ENCODE measurements at places on chromosomes 16 and 17.

DNA sequence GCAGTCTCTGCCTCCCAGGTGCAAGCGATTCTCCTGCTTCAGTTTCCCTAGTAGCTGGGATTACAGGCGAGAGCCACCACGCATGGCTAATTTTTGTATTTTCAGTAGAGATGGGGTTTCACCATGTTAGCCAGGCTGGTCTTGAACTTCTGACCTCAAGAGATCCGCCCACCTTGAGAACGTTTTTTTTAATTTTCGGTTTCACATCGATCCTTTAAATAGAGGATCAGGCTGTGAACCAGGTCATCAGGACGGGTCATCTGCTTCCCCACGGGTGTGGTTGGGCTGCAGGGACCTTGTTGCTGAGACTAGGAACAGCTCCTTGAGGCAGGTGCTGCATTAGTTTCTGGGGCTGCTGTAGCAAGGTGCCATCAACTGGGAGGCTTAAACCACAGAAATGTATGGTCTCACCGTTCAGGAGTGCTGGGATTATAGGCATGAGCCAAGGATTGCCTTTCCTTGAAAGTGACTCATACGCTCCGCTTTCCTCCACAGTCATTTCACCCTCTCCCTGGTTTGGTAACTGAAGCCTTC lies 7.9 kb upstream of the NAGPA start:
- no peak for DNase-seq

DNA sequence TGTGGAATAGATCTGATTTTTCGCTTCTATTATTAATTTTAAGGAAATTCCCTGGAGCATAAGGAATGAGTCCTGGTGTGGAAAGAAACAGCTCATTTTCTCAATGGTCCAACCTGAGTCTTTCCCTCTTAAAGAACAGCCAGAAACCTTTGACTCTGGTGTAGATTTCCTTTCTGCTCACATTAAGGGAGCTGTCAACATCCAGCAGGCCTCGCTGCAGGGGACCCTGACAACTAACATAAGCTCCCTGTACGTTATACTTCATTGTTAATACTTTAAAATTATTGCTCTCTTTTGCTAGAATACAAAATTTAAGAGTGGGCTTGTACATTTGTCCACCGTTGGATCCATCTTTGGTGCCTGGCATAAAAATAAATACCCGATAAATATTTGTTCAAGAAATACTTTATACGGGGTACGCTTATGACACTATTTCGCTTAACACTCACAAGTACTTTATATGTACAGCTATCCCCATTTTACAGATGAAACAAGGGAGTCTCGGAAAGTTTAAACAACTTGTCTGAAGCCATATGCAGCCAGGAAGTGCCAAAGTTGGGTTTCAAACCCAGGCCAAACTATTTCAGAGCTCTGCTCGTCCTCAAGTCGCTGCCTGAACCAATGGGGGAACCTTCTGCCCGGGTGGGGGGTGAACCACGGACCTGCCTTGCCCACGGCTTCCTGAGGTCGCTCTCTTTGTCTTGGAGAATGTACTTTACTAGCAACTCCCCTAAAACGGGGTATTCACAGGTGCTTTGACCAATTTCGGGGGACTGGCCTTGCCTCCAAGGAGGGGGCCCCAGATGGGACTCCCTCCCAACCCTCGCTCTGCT lies 611 bp downstream of the SMARCE1 start:
- DNase-seq = no peak

- DNase-seq = no peak
Measured at GRCh38 chr17:75288770-75289114, 491 bp downstream of the SLC25A19 start.

GRCh38 chr16:20349615-20350014 lies 2.9 kb downstream of the UMOD start:
- DNase-seq = no peak

GRCh38 chr17:70629902-70630301 lies 460.6 kb downstream of the KCNJ2 start:
- no peak for DNase-seq

DNA sequence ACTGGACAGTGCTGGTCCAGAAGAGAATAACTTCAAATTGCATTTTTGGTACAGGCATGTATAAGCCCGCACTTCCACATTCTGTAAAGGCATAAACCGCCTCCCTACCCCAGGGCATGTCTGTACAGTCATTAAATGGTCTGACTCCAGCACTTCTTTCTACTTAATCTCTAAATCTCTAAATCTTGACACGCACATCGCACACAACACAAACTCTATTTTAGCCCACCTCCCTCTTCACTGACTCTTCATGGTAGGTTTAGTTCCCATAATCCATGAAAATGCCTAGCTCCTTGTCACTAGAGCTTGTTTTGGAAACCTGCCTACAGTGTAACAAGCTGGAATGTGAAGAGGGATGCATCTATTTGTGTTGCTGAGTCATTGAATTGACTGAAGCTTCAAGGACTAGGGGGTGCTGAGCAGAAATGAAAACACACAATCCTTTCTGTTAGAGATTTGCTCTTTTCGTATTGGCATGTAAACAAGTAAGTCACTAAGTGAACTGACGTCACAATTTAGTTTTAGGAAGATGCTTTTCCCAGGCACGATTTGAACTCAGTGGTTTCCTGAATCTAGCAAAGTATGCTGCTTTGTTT lies 1.6 kb upstream of the DUSP14 start:
- peak; percentile 11 for DNase-seq

DNA sequence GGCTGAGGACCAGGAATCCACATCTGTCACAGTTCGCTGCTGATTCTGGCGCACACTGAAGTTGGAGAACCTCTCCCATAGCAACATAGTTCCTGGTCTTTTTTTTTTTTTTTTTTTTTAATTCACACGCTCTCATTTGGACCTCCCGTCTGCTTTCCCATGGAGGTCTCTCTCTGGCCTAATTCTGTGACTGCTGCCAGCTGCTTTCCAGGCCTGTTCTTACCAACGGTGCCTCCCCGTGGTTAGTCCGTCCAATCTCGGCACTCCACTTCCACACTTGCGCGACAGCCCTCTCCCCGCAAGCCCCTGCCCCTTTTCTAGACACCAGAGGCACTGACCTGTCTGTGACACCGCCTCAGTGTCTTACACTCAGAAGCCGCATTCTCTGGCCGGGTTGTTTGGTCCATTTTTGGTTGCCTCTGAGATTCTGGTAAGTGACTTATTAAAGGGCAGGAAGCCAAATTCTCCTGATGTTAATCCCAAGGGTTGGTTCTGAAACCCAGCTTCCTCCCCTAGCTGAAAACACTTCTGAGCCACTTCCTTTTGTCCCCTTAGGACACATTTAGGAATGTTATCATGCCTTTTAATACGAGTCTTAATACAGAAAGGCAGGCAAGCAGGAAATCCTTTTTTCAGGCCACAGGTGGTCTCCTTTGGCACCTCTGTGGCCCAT lies 1.1 kb upstream of the AKTIP start:
- DNase-seq = peak; percentile 30

DNA sequence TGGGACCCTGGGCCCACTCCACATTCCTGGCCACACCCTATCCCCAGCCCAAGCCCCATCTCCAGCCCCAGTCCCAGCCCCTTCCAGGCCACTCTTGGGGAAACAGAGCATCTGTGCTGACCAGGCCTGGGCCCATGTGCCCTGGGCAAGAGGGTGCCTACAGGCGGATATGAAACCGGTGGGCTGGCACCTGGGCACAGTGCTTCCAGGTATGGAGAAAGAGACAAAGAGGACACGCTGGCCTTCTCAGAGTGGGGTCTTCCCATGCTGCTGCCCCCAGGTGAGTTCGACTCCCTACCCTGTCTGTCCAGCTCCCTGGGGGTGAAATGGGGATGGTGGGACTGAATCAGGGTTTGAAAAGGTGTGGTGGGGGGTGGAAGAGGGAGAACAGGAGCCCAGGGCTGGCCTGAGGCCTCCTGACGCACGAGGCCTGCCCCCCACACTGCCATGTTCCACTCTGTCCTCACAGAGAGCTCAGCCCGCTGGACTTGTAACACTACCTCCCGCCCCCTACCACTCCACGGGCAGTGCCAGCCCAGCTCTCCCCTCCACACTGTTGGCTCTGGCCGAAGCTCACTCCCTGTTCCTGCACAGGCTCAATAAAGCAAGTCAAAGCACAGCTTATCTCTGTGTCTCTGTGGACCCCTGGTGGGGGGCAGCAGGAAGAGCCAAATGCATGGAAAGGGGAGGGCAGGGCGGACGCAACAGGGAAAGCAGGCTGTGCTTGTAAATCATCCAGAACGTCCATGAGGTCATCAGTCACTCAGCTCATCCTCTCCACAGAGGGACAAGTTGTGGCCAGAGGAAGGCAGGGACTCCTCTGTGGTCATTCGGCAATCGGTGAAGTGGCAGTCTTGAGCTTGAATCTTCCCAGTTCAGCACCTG lies 71.1 kb upstream of the TMEM97 start:
- no peak for DNase-seq

DNA sequence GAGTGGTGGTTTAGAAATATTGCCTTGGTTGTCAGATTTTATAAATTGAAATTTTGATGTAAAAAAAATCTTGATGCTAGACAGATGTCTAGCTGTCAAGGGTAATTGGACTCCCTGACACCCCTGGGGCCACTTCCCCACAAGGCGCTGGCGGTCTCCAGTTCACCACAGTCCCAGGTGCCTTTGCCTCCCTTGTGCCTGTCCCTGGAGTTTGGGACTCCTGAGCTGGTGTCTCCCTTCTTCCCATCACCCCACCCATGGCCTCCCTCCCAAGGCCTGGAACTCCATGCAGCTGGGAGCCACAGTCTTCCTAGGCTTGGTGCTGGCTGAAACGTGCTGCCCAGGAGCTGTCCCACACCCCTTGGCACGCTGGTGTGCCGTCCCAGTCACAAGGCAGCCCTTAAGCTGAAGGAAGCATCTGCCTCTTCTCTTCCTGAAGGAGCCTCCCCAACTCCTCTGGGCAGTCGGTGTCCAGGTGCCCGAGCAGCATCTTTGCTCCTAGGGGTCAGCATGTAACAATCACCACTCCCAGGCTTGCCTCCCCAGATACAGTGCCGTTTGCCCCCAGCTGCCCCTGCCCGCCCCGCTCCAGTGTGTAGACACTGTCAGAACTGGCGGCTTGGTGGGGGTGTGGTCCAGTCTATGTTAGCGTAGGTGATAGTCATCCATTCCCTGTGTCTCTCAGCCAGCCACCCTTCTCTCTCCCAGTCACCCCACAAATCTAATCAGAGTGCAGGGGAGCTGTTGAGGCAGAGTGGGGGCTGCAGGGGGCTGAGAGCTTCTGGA lies 26.2 kb downstream of the POLR3E start:
- DNase-seq = no peak

- DNase-seq = no peak
Measured at GRCh38 chr16:68077866-68078700, 7.1 kb upstream of the NFATC3 start.

GRCh38 chr17:17682737-17683680 lies 1.8 kb downstream of the RAI1 start:
- DNase-seq = peak; percentile 16

- DNase-seq = no peak
Measured at GRCh38 chr17:28093999-28094716, 51.7 kb downstream of the NLK start.

DNA sequence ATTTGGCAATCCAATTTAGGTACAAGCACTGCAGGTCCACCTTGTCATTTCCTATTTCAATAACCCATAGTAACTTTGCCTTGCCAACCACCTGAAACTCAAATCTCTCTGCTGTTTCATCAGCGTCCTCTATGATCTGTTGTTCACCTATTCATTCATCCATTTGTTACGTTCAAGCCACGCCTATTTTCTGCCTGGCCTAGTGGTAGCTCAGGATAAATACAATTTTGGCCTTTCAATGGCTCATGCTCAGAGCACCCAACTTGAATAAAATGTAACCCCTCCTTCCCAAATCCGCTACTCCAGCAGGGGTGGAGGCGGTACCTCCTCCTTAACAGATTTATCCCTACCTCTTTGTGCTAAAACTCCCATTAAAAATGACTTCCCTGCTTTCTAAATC lies 3.6 kb upstream of the FBXO47 start:
- no peak for DNase-seq

DNA sequence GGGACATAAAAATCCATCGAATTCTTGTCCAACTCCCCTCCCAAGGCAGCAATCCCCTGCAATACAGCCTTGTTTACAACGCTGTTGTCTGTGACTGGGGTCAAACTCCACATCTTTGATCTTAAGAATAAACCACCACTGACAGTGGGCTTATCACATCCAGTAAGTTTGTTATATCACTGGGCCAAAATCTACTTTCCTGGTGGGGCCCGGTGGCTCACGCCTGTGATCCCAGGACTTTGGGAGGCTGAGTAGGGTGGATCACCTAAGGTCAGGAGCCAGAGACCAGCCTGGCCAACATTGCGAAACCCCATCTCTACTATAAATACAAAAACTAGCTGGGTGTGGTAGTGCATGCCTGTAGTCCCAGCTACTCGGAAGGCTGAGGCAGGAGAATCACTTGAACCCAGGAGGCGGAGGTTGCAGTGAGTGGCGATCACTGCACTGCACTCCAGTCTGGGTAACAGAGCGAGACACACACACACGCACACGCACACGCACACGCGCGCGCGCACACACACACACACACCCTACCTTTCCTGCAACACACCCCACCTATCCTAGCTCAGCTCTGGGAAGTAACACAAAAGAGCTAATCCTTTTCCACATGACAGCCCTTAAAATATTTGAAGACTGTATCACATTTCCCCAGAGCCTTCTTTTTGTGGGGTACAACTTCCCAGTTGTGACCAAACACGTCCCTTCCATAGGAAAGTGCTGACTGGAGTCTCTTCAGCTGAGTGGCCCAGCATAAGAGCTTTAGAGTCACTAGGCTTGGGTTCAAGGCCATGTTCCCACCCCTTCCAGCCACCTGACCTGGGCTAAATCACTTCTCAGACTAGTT lies 20.9 kb upstream of the ABCC1 start:
- DNase-seq = no peak

DNA sequence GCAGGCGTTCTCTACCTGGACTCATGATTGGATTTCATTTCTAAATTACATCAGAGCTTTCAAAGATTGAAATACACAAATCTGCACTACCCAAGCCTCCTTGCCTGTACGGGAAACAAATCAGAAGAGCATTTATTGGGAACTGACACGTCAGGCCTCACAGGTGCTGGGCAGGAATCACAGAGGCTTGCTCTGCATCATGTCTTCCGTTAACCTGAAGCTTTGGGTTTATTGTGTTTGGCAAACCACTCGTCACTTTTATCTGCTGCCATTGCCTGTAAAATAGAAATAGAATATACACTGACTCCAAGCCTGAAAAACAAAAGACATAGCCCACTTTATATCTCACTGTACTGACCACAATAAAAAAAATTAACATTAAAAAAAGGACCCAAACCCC lies 7.9 kb upstream of the GEMIN4 start:
- DNase-seq = no peak

GRCh38 chr17:65876985-65877384 lies 314.9 kb downstream of the CEP112 start:
- DNase-seq = no peak

GRCh38 chr16:9095171-9095570 lies 3.7 kb downstream of the HAPSTR1 start:
- no peak for DNase-seq

GRCh38 chr17:28372203-28372944 lies 880 bp downstream of the SARM1 start:
- no peak for DNase-seq

Data from NCI-H1092 (cell line).